Adrenal gland (tissue), 19 donors: ENCODE measurements at places on chromosomes 3 and 15. TPM values are rescaled to one million over a fixed set of nuclear protein-coding genes. Genes with fewer than 3 reads are reported as not detected.

GRCh38 chr15:35751413-35752133 is 205.6 kb upstream of the DPH6 start:
- peak; percentile 79 for DNase-seq

DNA sequence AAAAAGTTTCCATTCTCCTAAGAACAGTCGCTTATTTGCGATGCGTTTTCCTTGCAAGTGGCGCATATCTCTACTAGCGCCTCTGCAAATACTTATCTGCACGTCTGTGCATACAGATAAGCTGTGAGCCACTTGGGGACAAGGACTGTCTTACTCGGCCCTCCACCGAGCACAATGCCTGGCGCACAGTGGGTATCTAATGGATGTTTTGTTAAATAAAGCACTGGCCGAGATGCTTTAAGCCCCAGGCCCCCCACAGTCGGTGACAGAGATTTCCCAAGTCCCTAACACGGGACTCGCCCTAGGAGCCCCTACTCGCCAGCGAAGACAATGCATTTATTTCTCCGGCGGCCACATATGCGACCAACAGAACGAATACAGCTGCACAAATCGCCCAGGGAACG is 503 bp downstream of the HLTF start:
- peak; percentile 57 for DNase-seq

GRCh38 chr3:127819086-127819485 is 3.2 kb downstream of the MGLL start:
- DNase-seq, result no peak

PIF1 gene
- 2.8 TPM for total RNA-seq

CHRNB4 gene
- total RNA-seq, result 1.4 TPM

DNA sequence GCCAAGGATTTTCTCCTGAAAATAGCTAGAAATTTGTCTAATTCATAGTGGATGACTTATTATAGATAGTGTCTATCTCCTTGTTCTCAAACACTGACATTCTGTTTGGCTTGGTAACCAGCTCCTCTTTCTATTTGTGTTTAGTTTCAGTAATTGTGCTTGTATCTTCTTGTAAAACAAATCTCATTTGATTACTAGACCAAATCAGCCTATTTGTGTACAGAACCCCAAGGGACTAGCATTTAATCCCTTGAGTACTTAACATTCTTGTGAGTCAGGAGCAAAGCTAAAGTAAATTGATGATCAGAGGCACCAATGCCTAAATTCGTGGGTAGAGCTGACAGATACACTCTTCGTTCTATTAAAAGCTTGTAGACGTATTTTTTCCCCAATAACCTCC is 306.5 kb upstream of the SLITRK3 start:
- DNase-seq, result no peak

GRCh38 chr3:149120051-149120972 is 9.1 kb upstream of the HPS3 start:
- no peak for DNase-seq

CHRD gene
- 101 TPM for total RNA-seq

DNA sequence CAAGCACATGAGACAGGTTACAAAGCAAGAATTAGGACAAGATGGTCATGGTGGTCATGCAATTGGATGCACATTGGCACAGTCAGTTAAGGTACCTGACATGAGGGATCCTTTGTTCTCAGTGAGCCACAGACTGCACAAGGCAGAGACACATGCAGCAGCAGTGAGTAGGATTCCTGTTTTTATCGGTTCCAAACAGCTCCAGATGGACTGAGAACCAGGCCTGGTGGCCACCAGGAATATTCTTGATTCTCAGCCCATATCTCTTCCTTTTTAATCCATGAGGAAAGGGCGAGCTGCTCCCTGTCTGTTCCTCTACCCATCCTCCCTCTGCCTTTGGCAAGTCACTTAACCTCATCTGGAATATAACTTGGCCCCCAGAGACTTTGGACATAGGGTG is 410.8 kb downstream of the GAP43 start:
- no peak for DNase-seq

GRCh38 chr3:120470870-120471269 is 20.1 kb upstream of the FSTL1 start:
- DNase-seq, result no peak

DNA sequence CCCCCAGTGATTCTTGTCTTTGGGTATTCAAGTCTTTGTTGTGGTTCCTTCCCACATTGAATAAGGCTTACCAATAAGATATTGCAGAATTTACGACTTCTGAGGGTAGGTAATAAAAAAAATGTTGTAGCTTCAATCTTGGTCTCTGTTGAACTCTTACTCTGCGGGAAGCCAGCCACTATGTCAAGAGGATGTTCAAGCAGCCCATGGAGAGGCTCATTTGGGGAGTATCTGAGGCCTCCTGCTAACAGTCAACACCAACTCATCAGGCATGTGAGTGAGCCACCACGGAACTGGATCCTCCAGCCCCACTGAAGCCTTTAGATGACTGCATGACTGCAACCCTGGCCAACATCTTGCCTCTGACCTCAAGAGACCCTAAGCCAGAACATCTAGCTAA is 3.2 kb upstream of the TBC1D23 start:
- no peak for DNase-seq

CCRL2 gene
- 2.5 TPM for total RNA-seq

DNA sequence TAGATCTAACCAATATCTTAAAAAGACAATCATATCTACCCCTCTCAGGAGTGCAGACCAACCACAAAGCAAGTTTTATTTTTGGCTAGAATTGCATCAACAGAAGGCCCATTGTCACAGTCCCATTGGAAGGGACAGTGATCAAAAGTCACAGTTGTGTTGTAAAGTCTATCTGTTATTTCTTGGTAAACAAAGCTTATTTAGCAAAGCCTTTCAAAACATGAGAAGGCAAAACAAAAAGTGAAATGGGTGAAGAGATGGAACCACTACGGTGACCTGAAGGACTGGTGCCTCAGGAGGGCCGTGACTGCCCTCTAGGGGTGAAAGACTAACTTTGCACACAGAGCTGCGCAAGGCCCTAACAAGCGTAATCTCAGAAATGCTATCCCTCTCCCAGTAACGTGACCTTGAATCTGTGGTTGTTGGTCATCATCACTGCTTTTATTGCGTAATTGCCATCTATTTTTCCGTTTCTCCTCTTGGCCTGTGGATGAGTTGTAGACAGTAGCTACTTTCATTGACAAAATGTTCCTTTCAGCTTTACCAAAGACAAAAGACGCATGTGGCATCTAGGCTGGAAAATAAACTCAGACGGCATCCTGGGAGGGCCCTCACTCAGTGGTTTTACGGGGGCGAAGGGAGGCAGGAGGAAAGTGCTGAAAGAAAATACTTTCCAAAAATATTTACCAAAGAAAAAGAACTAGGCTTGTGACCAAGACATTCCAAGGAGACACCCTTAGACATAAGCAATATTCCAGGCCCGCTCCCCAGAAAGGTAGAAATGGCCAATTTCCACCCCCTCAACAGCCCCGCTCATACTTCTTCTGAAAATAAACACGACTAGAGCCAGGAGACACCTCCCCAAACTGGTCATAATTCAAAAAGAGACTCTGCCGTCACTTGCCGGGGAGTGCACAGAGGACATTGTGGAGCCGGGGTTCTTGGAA is 79.4 kb downstream of the FRMD4B start:
- DNase-seq, result peak; percentile 89

DNA sequence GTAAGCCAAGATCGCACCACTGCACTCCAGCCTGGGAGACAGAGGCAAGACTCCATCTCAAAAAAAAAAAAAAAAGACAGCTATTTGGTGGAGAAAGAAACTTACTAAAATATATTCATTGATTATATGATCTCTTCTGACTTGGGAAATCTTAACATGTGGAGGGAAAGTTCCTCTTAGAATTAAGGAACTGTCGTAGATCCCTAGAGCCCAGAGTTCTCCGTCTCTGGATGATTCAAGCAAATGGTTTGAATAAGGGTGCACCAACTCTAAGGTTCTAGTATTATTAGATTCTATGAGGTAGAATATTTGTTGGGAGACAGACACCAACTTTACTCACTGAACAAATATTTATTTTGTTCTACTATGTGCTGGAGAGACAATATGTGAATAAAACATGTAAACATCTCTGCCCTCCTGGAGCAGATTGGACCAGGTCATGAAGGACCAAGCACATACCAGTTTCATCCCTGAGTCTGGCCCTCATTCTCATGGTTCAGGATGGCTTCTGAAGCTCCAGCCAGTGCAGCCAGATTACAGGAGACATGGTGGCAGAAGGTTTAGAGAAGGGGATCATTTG is 129.7 kb downstream of the MITF start:
- DNase-seq, result no peak

AADAC gene
- 139 TPM for total RNA-seq

LRRC2 gene
- 0.09 TPM for total RNA-seq

DNA sequence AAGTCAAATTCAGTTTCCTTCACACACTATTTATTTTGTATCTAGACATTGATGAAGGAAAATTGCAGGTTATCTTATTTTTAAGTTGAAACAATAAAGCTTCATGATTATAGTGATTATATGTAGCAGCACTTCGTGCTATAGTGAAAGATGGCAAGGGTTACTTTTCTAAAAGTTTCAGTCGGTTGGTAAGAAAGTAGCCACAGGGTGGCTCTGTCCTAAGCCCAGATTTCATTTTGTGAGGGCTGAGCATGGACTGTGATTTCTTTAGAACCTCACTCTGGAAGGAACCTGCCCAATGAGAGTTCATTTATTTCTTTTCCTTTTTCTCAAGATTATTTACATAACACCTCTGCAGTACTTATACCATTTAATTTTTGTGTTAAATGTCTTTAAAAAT is 66.5 kb downstream of the NME9 start:
- no peak for DNase-seq

DNA sequence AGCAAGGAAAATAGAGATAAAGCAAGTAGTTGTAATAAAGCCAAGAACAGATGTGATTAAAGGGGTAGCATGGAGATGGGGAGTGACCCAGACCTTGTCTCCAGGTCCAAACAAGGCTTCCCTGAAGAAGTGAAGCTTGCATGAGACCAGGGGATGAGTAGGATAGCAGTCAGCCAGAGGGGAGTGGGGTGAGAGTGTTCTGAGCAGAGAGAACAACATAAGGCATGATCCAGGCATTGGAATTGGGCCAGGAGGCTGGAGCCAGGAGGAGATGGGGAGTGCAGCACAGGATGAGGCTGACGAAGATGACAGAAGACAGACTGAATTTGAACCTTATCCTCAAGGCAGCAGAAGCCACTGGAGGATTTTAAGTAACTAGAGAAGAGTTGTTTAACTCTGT is 7.2 kb downstream of the TMOD2 start:
- DNase-seq, result peak; percentile 25

DNA sequence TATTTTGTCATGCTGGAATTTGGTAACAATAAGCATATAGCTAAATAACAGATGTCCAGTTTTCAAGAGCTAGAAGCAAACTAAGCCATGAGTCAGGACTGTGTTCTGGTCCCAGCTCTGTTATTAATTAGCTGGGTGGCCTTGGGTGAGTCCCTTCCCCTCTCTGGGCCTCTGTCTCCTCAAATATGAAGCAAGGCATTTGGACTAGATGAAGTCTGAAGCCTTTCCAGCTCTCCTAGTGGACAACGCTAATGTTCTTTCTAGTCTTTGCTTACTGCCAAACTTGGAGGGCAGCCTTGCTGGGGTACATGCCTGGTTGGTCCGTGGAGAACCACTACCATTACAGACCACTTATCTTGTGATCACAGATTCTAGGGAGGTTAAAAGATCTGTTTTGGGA is 127.6 kb downstream of the DUT start:
- no peak for DNase-seq

COLQ gene
- 0.60 TPM for total RNA-seq

DNA sequence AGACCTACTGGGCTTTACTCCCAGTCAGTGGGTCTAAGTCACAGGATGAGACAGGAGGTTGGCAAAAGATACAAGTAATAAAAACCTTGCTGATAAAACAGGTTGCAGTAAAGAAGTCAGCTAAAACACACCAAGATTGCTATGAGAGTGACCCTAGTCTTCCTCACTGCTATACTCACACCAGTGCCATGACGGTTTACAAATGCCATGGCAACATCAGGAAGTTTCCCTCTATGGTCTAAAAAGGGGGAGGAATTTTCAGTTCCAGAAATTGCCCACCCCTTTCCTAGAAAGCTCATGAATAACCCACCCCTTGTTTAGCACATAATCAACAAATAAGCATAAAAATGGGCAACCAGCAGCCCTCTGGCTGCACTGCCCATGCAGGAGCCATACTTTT is 966.7 kb upstream of the ROBO1 start:
- DNase-seq, result no peak

GPR156 gene
- 0.48 TPM for total RNA-seq

GRCh38 chr3:154242766-154243165 is 81.5 kb downstream of the DHX36 start:
- DNase-seq, result no peak

GRCh38 chr3:118984699-118985098 is 49.9 kb downstream of the IGSF11 start:
- no peak for DNase-seq

DNA sequence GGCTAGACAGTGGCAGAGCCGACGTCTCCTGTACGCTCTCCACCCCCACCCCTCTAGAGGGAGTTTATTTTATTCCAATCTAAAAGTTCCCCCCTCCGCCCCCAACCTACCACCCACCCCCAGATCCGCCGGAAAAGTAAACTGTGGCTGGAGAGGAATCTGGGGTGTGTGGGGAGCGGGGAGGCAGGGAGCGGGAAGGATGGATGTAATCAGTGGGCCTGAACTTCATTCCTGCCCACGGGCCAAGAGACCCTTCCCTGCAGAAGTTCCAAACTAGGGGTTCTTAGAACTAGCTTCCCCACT is 537 bp upstream of the CSRNP1 start:
- DNase-seq, result no peak

DNA sequence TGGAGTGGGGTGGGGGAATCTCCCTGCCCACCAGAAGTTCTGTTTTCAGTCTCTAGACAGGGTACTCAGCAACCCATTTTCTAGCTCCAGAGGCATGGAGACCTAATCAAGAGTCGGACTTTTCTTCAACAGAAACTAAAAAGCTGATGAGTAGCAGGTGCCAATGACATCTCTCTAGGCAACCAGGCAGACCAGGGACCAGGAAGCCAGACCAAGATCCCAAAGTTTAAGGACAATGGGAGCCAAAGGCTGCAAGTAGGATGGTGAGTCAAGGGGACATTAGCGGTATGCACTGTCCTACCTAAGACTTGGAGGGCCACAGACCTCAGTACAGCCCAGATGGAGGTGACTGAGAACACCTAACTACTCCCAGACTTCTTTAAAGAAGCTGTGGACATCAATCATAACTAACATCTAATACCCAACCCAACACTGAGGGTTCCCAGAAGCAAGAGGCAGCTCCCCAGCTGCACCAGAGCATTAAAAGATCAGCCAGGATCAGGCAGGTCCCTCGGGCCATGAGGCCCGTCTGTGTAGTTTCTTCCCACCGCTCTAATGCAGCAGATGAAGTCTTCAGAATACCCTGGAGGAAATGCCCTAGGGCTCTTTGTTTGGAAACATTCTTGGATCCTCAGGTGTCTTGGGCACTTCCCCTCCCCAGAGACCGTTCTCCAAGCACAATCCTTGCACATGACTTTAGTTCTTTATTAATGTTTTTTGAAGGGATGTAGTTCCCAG is 979 bp downstream of the CCDC71 start:
- no peak for DNase-seq

ADCY5 gene
- 2.9 TPM for total RNA-seq

GRCh38 chr15:55277116-55277564 is 12.5 kb downstream of the RAB27A start:
- DNase-seq, result no peak

GRCh38 chr3:76367281-76367680 is 581.9 kb upstream of the ZNF717 start:
- DNase-seq, result no peak

- no peak for DNase-seq
Observed at GRCh38 chr3:58664611-58665010, 2.0 kb downstream of the FAM3D start.

ERICH6 gene
- total RNA-seq, result 0.46 TPM

LMLN gene
- 4.4 TPM for total RNA-seq
